ENCODE measurements at places on chromosomes 11 and 22.

DNA sequence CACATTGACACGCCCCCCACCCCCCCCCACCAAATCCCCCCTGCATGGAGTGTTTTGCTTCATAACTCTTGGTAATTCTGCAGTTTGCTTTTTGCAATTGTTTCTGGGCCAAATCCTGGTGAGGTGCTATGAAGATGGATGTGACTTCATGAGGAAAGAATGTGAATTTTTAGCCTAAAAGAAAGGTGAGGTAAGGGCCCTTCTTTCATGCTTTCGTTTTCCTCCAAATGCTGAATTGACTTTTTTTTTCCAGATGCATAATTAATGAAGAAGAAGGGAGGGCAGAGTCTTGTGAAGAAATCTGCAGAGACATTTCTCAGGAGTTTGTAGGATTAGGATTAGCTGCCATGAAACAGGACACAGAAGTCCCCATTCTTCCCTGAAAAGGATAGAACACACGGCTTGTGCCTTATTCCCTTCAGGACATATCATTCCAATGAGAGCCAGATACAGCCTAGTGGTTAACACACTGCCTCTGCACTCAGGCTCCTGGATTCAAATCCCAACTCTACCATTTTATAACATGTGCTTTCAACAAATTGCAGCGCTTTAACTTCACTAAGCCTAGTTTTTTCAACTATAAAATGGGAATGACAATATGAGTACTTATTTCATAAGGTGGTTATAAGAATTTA lies 19.6 kb upstream of the TBCEL start:
- no peaks in the 10 kb centered on the region for H3K4me1 ChIP-seq
- no peak overlapping the region for H3K27ac ChIP-seq
- no peaks in the 10 kb centered on the region for H3K27me3 ChIP-seq
- H3K4me3 ChIP-seq: no peak overlapping the region

- no peaks in the 10 kb centered on the region for H3K4me1 ChIP-seq
- no peak for DNase-seq
These were observed 9.4 kb upstream of the IGSF9B start for GRCh38 chr11:133966172-133966651.

GRCh38 chr11:95072948-95073347 lies 6.2 kb downstream of the SRSF8 start:
- H3K27me3 ChIP-seq: no peaks in the 10 kb centered on the region
- H3K36me3 ChIP-seq: peaks cover 6% of the 10 kb centered on the region
- peaks cover 3% of the 10 kb centered on the region for H3K4me1 ChIP-seq
- no peak overlapping the region for H3K27ac ChIP-seq
- H3K4me3 ChIP-seq: no peak overlapping the region

- peaks cover 58% of the 10 kb centered on the region for H3K36me3 ChIP-seq
- H3K27me3 ChIP-seq: no peaks in the 10 kb centered on the region
- H3K4me1 ChIP-seq: peaks cover 3% of the 10 kb centered on the region
- DNase-seq: no peak
- no peak overlapping the region for H3K27ac ChIP-seq
These were observed 37.0 kb downstream of the ARHGAP1 start for GRCh38 chr11:46663277-46663940.

- H3K27ac ChIP-seq: no peak overlapping the region
- DNase-seq: no peak
- H3K36me3 ChIP-seq: no peaks in the 10 kb centered on the region
These were observed 14.9 kb upstream of the PPFIA1 start for GRCh38 chr11:70255477-70256116.

GRCh38 chr11:64933213-64933934 lies 2.3 kb downstream of the GPHA2 start:
- no peaks in the 10 kb centered on the region for H3K27me3 ChIP-seq
- no peak overlapping the region for H3K4me3 ChIP-seq
- peaks cover 10% of the 10 kb centered on the region for H3K4me1 ChIP-seq
- H3K36me3 ChIP-seq: peaks cover 60% of the 10 kb centered on the region
- DNase-seq: no peak

- H3K27ac ChIP-seq: no peak overlapping the region
- H3K4me1 ChIP-seq: no peaks in the 10 kb centered on the region
- peaks cover 25% of the 10 kb centered on the region for H3K27me3 ChIP-seq
- H3K4me3 ChIP-seq: no peak overlapping the region
- no peaks in the 10 kb centered on the region for H3K36me3 ChIP-seq
- DNase-seq: no peak
These were observed 196.9 kb downstream of the CSNK2A3 start for GRCh38 chr11:11155962-11156815.

GRCh38 chr22:37259540-37260029 lies 15.5 kb upstream of the RAC2 start:
- H3K27ac ChIP-seq: no peak overlapping the region
- H3K36me3 ChIP-seq: no peaks in the 10 kb centered on the region
- H3K4me3 ChIP-seq: peak overlapping the region; percentile 23
- peaks cover 71% of the 10 kb centered on the region for H3K27me3 ChIP-seq
- H3K4me1 ChIP-seq: peaks cover 8% of the 10 kb centered on the region
- peak; percentile 70 for DNase-seq

GRCh38 chr11:61579676-61580270 lies 1.1 kb downstream of the SYT7 start:
- H3K36me3 ChIP-seq: no peaks in the 10 kb centered on the region
- DNase-seq: no peak
- H3K27me3 ChIP-seq: peaks cover 75% of the 10 kb centered on the region
- H3K4me1 ChIP-seq: peaks cover 11% of the 10 kb centered on the region
- H3K4me3 ChIP-seq: peak overlapping the region; percentile 71

DNA sequence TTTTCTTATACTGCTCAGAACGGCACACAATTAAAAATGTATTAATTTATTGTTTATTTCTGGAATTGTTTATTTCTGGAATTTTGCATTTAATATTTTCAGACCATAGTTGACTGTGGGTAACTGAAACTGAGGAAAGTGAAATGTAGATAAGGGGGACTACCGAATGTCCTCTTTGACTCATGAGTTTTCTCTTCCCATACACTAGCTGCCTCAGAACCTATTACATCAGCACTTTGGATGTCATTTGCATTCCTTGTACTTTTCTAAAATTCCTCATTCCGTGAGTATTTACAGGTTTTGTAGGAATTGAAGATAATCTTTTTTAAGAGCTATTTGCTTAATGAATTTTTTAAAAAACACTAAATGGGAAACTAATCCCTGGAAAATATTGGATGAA lies 29.8 kb downstream of the ZC3H12C start:
- no peaks in the 10 kb centered on the region for H3K27me3 ChIP-seq
- no peak overlapping the region for H3K27ac ChIP-seq
- no peaks in the 10 kb centered on the region for H3K36me3 ChIP-seq
- peak; percentile 42 for DNase-seq

GRCh38 chr11:1691878-1692707 lies 4.9 kb upstream of the KRTAP5-6 start:
- peaks cover 64% of the 10 kb centered on the region for H3K27me3 ChIP-seq
- H3K4me1 ChIP-seq: peaks cover 12% of the 10 kb centered on the region
- DNase-seq: no peak
- H3K27ac ChIP-seq: no peak overlapping the region
- no peaks in the 10 kb centered on the region for H3K36me3 ChIP-seq

DNA sequence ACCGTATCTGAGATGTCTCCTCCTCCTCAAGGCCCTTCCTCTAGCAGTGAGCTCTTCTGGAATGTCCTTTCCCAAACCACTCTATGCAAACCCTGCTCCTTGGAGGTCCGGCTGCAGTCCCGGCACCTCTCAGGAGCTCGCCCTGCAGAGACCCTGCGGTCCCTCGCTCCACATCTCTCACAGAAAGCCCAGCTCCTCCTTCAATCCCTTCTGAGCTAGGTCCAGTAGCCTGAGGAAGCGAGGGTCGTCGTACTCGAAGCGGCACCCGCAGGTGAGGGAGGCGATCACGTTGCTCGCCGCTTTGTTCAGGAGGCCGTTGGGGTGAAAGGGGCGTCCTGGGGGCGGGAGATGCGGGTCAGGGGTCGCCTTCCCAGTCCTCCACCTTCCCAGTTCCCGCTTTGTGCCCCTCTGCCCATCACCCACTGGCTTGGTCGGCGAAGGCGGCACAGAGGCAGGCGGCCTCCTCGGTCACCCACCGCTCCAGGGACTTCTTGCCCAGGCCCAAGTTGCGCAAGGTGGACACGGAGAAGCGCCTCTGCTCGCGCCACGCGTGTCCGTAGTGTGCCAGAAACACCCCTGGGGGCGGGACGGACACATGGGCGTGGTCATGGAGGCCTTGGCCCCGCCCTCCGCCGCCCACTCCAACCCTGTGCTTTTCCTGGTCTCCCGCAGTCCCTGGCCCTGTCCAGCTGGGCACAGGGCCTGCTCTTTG lies 21.5 kb upstream of the CYP2D6 start:
- H3K4me1 ChIP-seq: no peaks in the 10 kb centered on the region
- DNase-seq: no peak
- peaks cover 58% of the 10 kb centered on the region for H3K36me3 ChIP-seq
- no peak overlapping the region for H3K27ac ChIP-seq
- no peaks in the 10 kb centered on the region for H3K27me3 ChIP-seq

- H3K27me3 ChIP-seq: no peaks in the 10 kb centered on the region
- no peak overlapping the region for H3K27ac ChIP-seq
- no peak for DNase-seq
- H3K4me1 ChIP-seq: peaks cover 5% of the 10 kb centered on the region
These were observed 30.2 kb upstream of the ACCSL start for GRCh38 chr11:44017443-44018126.

DNA sequence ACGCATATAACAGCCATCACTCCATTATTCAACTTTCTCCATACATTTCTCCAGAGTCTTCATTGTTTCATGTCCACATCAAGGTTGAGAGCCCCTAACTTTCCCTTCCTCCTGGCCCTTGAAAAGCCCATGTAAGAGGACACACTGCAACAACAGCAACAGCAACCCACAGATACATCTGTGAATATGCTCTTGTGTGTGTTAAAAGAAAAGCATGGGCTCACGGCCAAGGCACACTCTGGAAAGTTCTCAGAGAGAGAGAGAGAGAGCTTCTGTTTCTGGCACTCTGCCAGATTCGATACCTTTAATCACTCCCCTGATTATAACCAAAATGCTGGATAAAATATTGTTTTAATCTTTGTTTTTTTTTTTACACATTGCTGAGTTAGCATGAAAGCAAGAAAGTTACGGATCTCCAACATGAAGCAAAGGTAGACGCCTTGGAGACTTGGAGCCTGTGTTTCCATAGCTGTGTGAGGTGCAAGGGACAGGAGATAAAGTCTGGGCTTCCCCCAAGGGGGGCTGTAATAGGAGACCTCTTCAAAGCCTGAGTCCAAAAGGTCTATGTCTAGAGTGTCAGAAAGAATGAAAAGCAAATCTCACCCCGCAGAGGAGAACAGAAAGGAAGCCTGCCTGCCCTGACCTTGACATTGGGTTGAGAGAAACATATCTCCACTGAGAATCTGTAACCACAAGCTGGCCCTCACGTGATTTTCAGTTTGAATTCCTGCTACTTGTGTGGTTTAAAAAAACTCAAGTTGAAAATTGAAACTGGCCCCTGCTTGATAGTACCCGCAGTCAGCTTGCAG lies 33.7 kb upstream of the MPPED1 start:
- H3K27ac ChIP-seq: no peak overlapping the region
- H3K36me3 ChIP-seq: no peaks in the 10 kb centered on the region
- H3K4me3 ChIP-seq: no peak overlapping the region
- no peaks in the 10 kb centered on the region for H3K4me1 ChIP-seq
- peaks cover 22% of the 10 kb centered on the region for H3K27me3 ChIP-seq

DNA sequence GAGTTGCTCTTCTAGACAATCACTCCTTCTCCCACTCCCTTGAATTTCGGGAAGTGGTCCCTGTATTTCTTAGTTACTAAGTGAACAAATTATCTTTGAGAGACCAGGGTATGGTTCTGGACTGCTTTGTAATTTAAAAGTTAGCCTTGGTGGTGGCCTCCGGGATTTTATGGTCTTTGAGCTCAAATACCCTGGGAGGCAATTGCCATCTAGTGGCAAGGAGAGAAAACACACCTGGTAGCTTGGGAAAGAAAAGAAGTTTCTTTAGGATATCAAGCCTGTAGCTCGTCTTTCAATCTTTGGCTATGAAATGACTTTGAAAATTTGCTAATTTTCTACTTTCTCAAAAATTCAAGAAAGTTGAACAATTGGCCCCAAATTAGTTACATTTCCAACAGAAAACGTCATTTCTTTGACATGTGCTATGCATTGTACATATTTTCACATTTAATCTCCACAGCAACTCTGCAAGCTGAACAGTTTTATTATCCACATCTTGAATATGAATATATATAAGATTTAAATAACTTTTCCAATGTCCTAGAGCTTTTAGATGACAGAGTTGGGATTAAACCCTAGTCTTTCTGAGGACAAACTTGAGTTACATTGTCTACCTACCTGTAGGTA lies 39.1 kb downstream of the MMP27 start:
- no peak overlapping the region for H3K27ac ChIP-seq
- H3K36me3 ChIP-seq: no peaks in the 10 kb centered on the region
- no peaks in the 10 kb centered on the region for H3K4me1 ChIP-seq
- no peaks in the 10 kb centered on the region for H3K27me3 ChIP-seq
- peak; percentile 64 for DNase-seq

GRCh38 chr11:3830730-3831129 lies 10.0 kb downstream of the RHOG start:
- no peak overlapping the region for H3K27ac ChIP-seq
- H3K27me3 ChIP-seq: no peaks in the 10 kb centered on the region
- H3K36me3 ChIP-seq: peaks cover 30% of the 10 kb centered on the region
- DNase-seq: no peak

GRCh38 chr11:211295-211694 lies 3.8 kb downstream of the RIC8A start:
- no peak for DNase-seq
- peaks cover 65% of the 10 kb centered on the region for H3K36me3 ChIP-seq
- H3K4me3 ChIP-seq: no peak overlapping the region
- peaks cover 40% of the 10 kb centered on the region for H3K4me1 ChIP-seq
- H3K27ac ChIP-seq: peak overlapping the region; percentile 88

DNA sequence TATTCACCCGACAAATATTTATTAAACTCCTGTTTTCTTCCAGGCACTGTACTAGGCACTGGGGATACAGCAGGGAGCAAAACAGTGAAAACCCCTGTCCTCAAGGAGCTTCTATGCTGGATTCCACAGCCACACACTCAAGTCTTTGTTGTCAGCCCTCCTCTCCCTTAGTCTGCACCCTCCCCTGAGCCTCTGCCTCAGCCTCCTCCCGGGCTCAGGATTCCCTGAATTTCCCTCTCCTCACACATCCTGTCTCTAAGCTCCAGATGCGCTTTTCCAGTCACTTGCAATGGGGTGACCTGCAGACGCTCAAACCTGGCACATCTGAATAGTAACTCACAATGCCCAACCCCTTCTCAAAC lies 13.5 kb upstream of the TUB start:
- H3K27me3 ChIP-seq: peaks cover 40% of the 10 kb centered on the region
- no peak for DNase-seq
- no peak overlapping the region for H3K4me3 ChIP-seq

DNA sequence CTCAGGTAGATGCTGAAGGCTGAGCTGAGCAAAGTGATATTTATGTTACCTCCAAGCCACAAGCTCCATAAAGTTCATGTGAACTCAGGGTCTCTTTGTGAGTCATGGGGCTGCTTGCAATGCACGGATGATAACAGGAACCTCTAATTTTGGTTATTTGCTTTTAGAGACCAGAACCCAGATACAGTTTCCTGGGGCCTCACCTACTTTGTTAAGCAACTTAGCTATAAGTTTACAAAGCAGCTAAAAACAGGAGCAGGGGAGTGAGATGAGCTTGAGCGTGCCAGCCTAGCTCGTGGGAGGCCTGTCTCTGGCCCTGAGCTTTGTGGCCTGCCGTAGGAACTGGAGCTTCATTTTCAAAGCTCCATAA lies 29.2 kb downstream of the SREBF2 start:
- H3K36me3 ChIP-seq: peaks cover 10% of the 10 kb centered on the region
- DNase-seq: no peak
- H3K4me3 ChIP-seq: peak overlapping the region; percentile 11
- H3K4me1 ChIP-seq: peaks cover 25% of the 10 kb centered on the region
- peak overlapping the region; percentile 85 for H3K27ac ChIP-seq
- no peaks in the 10 kb centered on the region for H3K27me3 ChIP-seq

- H3K36me3 ChIP-seq: no peaks in the 10 kb centered on the region
- H3K4me1 ChIP-seq: no peaks in the 10 kb centered on the region
- H3K27me3 ChIP-seq: no peaks in the 10 kb centered on the region
- H3K4me3 ChIP-seq: peak overlapping the region; percentile 22
These were observed 231.3 kb upstream of the B3GAT1 start for GRCh38 chr11:134643115-134644012.

Measured in mesenchymal stem cell (in vitro differentiated cells and primary cell).